ENCODE measurements at places on chromosomes 13 and 19. TPM values are rescaled to one million over a fixed set of nuclear protein-coding genes. Genes with fewer than 3 reads are reported as not detected.

GRCh38 chr13:40350283-40350992 lies 316.0 kb downstream of the FOXO1 start:
- H3K4me3 ChIP-seq, result no peak overlapping the region
- H3K27me3 ChIP-seq, result no peaks in the 10 kb centered on the region
- H3K4me1 ChIP-seq, result peaks cover 13% of the 10 kb centered on the region

LRFN3 gene
- 10.9 TPM for total RNA-seq

- H3K36me3 ChIP-seq, result no peaks in the 10 kb centered on the region
- no peak for DNase-seq
- H3K27ac ChIP-seq, result no peak overlapping the region
- peaks cover 21% of the 10 kb centered on the region for H3K4me1 ChIP-seq
- H3K27me3 ChIP-seq, result peaks cover 55% of the 10 kb centered on the region
Observed at GRCh38 chr19:5339950-5340636, 519 bp downstream of the PTPRS start.

DNA sequence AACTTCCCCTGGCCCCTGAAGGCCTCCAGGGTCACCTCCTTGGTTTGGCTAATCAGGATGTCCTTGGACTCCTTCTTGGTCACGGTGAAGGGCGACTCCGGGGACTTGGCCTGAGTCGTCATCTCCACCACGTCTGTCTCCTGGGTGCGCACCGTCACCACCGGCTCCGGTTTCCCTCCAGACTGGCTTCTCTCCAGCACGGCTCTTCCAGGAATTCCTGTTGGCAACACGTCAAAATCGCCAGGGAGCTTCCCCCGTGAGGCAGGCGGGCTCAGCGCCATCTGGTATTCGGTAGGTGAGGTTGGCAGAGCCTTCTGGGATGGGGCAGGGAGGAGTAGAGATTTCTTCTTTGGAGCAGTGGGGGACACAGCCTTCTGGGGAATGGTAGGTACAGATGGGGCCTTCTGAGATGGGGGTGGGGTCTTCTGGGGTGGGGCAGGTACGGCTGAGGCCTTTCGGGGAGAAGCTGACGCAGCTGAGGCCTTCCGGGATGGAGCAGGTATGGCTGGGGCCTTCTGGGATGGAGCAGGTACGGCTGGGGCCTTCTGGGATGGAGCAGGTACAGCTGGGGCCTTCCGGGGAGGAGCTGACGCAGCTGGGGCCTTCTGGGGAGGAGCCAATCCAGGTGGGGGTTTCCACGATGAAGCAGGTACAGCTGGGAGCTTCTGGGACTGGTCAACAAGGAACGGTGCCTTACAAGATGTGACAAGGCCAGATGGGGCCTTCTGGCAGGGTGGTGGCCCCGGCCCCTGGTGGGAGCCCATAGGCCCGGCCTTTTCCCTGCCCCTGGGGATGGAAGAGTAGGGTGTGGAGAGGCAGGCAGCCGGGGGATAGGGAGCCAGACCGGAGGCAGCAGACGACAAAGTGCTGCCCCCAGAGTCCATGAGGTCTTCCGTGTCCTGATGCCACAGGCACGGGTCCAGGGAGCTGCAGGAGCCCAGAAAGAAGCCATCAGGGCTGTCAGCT lies 3.8 kb downstream of the GARIN5B start:
- H3K27me3 ChIP-seq, result peaks cover 25% of the 10 kb centered on the region
- H3K4me3 ChIP-seq, result no peak overlapping the region
- DNase-seq, result no peak
- no peaks in the 10 kb centered on the region for H3K36me3 ChIP-seq

DNA sequence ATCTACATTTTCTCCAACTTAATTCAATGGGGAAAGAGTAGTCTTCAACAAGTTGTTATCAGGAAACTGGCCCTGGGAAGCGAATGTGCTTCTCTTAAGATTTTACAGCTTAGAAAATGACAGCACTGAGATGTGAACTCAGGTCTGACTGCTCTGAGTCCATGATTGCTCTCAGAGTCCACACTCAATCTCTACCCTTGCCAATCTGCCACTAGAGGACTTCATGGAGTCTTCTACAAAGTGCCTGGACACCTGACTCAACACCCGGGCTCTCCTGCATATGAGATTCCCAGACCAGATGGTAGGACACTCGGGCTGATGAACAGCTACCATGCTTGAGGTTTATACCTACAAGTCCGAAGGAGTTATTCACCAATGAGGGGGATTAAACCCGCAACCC lies 74.8 kb downstream of the ABCC4 start:
- H3K27ac ChIP-seq, result no peak overlapping the region
- H3K27me3 ChIP-seq, result no peaks in the 10 kb centered on the region
- H3K36me3 ChIP-seq, result no peaks in the 10 kb centered on the region
- H3K4me3 ChIP-seq, result no peak overlapping the region
- no peaks in the 10 kb centered on the region for H3K4me1 ChIP-seq

COMP gene
- 7.9 TPM for total RNA-seq

DNA sequence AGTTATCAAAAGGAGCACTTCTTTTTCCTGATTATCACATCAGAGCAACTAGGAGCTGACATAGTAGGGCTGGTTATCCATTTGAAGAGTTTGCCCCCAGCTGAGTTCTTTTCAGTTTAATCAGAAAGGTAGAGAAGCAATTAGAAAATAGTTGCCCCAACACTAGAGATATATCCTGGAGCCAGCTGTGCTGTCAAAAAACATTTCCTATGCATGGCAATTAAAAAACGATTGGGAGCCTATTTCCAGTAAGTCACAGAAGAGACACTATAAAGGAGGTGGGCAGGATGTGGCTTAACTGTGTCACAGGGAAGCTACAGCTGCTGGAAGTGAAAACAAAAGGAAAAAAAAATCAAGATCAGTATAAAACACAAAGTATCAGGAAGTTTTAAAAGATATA lies 155.7 kb upstream of the SLITRK1 start:
- no peak for DNase-seq
- no peaks in the 10 kb centered on the region for H3K36me3 ChIP-seq
- H3K4me1 ChIP-seq, result no peaks in the 10 kb centered on the region
- no peak overlapping the region for H3K27ac ChIP-seq

SPTBN4 gene
- total RNA-seq, result 0.89 TPM

All from suprapubic skin (tissue), 4 donors.